ENCODE measurements at places on chromosomes 2 and 18.

DNA sequence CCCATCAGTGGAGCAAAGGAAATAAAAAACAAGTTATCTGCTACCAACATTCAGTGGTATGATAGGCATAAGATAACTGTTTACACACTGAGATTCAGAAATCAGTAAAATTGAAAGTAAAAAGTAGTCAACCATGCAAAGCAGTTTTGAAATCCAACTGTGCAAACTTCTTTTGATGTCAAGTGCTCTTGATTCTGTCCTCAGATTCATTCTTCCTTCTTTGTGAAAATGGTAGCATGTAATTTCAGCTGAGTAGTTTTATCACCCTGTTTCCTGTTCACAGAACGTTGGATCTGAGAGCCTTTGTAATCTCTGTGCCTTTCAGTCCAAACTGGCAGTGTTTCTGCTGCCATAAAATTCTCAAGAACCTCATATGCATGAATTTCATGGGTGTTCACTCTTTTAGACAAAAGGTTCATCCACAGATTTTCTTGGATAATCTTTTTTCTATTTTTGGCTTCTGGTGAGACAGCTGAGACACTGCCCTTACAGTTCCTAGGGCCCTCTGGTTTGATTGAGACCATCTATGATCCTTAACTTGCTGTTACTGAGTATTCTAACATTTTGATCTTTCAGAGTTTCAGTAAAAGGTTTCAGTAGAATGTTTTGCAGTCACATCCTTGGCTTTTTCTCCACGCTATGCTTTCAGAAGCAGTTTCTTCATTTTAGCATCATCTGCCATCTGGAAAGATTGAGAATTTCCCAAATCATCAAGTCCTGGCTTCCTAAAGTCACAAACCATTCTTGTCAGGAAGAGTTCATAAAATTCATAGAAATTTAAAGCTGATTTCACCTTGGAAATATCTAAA, 272.3 kb upstream of the EPHA4 start:
- DNase-seq, result no peak

GRCh38 chr18:77045677-77046076, 86.9 kb downstream of the MBP start:
- no peak for DNase-seq

DNA sequence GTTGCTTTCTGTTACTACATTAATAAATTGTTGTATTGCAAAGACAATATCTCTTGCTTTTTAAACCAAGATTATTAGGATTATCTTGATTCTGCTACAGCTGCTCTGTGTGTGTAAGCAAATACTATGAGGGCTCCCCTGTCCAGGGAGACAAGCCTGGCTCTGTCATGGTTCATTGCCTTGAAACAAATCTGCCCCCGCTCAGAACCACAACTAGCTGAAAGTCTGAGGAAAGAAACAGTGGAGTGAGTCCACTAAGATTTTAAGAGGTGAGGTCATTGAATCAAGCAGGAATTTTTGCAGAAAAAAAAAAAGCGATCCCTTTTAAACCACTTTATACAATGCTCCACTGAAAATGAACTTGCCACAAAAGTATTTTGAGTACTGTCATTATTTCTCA, 30.8 kb upstream of the LRRTM4 start:
- DNase-seq, result no peak

GRCh38 chr2:176763851-176764404, 448.7 kb upstream of the HNRNPA3 start:
- DNase-seq, result no peak

DNA sequence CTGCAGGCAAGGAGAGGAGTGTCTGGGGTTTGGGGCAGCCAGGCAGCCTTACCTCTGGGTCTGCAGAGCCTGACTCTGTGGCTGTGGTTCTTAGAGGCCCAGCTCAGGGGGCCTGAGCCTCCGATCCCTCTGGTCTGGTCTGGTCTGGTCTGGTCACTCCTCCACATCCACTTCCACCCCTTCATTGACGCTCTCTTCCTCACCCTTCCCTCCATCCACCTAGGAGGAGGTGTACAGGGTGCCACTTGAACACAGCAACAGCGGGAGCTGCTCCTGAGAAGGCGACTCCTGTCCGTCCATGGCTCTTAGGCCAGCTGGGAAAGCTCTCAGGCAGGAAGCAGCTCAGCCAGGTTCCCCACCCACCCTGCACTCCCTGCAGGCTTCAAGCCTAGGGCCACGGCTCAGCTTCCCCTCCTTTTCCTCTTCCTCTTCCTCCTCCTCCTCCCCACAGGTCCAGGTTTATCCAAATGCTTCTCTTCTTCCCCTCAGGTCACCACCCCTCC, 16.9 kb downstream of the GPR55 start:
- no peak for DNase-seq

DNA sequence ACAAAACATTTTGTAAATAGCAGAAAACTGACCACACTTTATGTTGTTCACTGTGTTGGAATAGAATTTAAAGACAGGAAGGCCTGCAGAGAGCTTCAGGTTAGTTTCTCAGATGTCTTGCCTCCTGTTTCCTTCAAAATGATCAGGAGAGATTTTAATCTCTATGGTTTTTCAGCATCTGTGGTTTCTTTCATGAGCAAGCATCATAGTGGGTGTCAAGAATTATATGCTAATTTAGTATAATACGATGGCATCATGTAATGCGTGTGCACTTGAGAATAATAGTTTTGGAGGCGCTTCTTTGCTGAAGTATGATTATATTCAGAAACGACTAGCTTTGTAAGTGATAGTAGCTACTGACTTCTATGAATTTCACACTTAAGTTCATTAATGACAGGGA, 149.9 kb downstream of the PLCL1 start:
- no peak for DNase-seq

DNA sequence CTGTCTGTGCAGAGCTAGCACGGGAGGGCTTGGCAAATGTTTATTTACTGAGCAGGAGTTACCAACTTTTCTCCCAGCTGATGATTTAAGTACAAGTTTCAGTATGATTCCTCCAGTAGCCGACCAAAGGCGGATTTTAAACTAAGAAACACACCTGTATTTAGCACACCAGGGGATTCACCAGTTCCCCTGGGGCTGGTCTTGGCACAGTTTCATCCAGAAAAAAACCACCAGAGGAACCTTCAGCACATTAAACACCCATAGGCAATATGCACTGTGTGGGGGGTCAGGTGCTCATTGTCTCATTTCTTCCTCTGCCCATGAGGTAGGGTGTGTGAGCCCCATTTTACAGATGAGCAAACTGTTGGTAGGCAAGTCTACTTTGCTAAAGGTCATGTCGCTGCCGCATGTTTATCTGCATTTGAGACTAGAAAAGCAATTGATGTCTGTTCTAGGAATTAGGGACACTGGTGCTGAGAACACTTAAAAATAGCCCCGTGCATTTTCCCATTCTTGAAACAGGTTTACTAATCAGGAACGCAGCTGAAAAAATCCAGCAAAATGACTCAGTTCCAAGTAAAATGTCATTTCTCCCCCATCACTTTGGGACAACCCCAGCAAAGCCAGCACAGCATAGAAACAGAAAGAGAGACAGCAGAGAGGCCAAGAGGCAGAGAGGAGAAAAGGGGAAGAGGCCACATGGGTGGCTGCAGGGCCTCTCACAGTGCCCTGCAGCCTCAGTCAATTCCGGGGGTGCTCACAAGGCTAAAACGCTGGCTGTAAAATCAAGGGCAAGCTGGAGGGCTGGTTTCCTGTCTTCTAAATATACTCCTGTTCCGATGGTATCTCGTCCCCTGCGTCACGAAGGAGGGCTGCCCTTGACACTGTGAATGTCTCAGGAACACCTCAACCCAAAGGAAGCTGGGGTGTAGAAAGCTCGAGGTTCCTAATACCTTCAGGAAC, 166.8 kb upstream of the ID2 start:
- DNase-seq, result peak; percentile 9

DNA sequence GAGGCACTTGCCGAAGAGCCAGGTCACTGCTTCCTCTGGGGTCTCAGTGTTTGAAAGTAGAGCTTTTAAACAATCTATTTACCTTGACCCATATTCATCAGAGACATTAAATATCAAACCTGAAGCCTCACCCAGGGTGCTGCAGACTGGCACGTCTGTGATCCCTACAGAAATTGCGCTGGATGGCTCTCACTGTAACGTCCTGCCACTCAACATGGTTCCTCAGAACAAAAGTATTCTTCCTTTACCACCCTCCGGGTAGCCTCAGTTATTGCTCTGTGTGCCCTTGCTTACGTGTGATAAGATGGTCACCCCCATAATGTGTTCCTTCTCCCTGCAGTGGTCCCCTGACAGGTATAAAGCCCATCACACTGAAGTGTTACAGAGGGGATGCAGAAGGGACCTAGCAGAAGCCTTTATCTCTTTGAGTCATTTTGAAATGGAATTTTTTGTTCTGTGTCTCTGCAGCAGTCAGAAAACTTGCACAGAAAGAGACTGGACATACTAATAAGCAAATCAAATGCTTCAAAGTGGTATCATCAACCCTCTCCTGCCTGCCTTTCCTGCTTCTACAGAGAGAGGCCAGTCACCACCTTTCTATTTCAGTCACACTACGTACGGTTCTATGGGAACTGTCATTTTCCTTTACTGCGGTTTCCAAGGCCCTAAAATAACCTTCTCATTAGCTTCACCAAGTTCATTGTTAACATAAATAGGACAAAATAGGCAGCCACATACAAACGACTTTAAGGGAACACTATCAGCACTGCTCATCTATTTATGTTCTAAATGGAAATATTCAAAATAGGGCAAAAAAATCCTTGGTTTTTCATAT, 86.8 kb downstream of the METTL8 start:
- DNase-seq, result no peak

- no peak for DNase-seq
Observed at GRCh38 chr18:77343846-77344510, 94.3 kb downstream of the GALR1 start.

- DNase-seq, result no peak
Observed at GRCh38 chr2:186588940-186589611, 780 bp upstream of the ITGAV start.

DNA sequence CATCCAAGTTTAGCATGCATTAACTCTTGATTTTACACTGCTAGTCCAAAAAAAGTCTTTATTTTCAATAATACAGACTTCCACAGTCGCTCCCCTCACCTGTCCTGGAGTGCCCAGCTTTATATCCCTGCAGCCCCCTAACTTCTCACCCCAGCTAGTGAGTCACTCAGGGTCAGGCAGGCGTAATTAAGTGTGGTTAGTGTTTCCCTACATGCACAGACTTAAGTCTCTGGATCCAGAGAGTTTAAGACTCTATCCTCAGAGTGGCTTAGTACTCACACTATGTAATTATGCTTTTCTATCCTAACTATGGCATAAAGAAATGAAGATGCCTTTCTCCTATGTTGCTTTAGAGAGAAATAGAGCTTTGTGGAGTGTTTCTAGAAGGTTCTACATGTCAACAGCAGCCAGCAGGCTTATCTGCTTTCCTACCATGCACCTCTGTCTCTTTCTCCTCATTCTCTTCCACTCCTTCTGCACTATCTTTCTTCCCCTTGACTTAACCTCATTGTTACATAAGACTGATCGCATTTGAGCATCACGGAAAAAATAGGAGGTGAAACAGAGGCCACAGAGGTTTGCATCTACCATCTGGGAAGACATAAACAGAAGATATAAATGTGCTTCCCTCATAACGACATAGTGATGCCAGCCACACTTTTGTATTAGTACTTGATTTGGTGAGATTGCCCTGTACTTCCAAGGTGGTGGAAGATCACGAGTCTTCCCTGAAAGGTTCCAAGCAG, 34.4 kb upstream of the PMAIP1 start:
- DNase-seq, result no peak

DNA sequence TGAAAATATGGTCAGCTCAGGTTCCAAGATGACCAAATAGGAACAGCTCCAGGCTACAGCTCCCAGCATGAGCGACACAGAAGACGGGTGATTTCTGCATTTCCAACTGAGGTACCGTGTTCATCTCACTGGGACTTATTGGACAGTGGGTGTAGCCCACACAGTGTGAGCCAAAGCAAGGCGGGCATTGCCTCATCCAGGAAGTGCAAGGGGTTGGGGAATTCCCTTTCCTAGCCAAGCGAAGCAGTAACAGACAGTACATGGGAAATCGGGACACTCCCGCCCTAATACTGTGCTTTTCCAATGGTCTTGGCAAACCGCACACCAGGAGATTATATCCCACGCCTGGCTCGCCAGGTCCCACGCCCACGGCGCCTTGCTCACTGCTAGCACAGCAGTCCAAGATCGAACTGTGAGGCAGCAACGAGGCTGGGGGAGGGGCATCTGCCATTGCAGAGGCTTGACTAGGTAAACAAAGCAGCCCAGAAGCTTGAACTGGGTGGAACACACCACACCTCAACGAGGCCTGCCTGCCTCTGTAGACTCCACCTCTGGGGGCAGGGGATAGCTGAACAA, 57.5 kb downstream of the WDPCP start:
- no peak for DNase-seq

DNA sequence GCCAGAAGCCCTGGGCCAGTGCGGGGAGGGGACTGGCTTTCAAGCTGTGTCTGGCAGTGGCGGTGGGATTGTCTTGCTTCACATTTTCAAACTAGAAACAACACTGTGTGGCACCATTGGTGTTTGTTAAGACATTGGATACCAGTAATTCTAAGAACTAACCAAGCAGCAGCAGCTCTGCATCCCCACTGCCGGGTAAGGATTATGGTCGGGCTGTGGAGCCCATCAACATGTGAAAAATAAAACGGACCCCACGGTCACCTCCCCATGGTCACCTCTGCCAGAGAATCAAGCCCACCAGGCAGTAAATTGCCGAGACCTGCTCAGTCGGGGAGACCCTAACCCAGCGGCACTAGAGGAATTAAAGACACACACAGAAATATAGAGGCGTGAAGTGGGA, 65.3 kb downstream of the C18orf63 start:
- no peak for DNase-seq

GRCh38 chr2:167181134-167181533, 292.9 kb downstream of the XIRP2 start:
- DNase-seq, result no peak

- DNase-seq, result no peak
Observed at GRCh38 chr2:143219266-143219665, 90.0 kb downstream of the ARHGAP15 start.

- no peak for DNase-seq
Observed at GRCh38 chr2:59249441-59250306, 1008.5 kb upstream of the FANCL start.

DNA sequence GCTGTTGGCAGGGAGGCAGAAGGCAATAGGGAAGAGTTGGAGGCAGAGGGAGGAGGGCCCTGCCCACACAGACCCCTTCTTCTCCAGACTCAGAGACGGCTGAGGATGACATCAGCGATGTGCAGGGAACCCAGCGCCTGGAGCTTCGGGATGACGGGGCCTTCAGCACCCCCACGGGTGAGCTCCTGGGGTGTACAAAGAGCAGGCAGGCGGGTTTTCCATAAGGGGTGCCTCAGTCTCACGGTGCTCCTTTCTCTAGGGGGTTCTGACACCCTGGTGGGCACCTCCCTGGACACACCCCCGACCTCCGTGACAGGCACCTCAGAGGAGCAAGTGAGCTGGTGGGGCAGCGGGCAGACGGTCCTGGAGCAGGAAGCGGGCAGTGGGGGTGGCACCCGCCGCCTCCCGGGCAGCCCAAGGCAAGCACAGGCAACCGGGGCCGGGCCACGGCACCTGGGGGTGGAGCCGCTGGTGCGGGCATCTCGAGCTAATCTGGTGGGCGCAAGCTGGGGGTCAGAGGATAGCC, 10.0 kb downstream of the SPEG start:
- DNase-seq, result no peak

GRCh38 chr2:217314021-217314460, 454.2 kb upstream of the TNP1 start:
- no peak for DNase-seq
